Activated T-cell treated with anti-CD3 and anti-CD28 coated beads, Interleukin-2, amount 50 U/mL, for 72 hours (primary cell): ENCODE measurements at places on chromosomes 1 and 21.

GRCh38 chr1:22646384-22646783 lies 3.0 kb downstream of the C1QC start:
- no peak for DNase-seq

- no peak for DNase-seq
Measured at GRCh38 chr1:84152649-84153056, 8.6 kb downstream of the PRKACB start.

DNA sequence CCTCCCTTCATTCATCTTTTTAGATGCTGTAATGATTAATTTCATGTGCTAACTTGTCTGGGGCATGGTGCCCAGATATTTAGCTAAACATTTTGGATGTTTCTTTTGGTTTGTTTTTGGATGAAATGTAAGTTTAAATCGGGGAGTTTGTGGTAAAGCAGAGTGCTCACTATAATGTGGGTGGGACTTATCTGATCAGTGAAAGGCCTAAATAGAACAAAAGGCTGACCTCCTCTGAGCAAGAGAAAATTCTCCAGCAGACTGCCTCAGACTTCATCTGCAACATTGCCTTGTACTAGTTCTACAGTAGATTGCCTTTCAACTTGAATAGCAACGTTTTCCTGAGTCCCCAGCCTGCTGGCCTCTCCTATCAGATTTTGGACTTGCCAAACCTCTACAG lies 183.6 kb downstream of the S1PR1 start:
- DNase-seq: no peak

DNA sequence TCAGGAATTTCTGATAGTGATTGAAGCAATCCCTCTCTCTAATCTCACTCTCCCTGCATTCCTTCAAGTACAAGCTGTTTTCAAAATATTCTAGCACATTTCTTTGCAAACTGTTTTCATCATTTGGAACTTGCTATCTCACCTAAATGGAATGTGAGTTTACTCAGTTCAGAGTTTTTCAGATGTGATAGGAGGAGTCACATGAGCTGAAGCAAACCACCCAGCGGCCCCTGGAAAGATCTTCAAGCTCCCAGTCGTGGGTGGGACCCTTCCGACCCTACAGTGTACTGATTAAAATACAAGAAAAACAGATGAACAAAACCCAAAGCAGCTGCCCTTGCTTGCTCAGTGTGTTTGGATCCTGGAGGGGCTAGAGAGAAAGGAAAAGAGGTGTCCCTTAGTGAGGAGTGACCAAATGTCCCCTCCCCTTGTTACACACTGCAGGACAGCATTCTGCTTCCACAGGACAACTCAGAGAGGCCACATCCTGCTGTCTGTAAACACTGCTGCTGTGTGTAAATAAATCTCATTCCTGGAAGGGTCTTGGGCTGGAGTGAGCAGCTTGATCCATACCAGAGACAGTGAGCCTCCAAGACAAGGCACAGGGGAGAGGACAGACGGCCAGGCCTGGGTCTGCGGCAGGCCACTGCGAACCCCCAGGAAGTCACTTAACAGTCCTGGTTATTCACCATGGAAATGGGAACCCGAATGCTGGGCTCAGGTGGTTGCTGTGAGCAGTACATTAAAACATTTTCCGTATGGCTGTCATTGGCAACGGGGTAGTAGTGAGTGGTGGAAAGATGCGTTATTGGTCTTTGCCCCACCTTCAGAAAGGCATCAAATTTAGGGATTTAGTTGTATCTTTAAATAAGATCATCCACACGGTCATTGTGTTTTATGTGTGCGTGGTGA lies 229.2 kb downstream of the RHOU start:
- no peak for DNase-seq
